ENCODE measurements at places on chromosomes 11 and 22.
A peak's percentile ranks its signal among the peaks of the same experiment; 100 is the strongest.

DNA sequence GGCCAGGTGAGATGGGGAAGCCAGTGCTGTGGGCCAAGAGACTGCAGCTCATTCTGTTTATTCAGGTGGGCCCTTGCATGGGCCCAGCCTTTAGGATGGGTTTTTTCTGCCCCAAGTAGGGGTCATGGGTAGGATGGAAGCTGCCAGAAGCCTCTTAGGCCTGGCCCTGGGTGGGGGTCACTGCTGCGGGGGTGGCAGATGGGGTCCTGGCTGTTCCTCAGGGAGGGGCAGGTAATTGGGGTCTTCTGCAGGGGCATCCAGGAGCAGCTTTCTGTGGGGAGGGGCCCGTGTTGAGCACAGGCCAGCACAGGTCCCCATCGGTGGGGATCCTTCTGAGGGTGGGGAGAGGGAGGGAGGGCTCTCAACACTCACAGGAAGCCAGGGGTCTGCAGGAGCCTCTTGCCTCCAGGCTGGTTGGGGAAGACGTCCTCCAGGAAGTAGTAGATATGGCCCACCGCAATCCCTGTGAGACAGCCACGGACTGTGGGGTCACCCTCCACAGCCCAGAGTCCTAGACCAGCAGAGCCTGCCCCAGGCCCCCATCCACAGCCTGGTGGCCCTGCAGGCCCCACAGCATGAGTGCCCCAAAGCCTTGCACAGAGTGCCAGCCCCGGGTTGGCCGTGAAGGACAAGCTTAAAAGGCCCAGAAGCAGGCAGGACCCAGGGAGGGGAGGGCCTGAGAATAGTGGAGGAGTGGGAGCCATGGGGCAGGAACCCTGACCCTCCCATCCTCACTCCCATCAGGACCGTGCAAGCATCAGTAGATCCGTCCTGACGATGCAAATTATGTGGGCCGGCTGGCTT is 1.9 kb downstream of the DERL3 start:
- DNase-seq = no peak

DNA sequence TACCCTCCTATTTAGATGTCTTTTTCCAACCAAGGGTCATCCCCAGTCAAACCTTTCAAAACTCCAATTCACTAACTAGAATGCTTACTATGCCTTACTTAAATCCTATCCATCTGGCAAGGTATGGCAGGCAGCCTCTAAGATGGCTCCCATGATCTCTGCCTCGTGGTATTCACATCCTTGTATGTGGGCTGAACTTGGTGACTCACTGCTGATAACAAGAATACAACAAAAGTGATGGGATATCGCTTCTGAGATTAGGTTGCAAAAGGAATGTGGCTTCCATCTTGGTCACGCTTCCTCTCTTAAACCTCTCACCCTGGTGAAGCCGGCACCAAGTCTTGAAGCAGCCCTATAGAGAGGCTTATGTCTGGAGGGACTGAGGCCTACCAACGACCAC is 29.6 kb upstream of the UPB1 start:
- DNase-seq = peak; percentile 11

- DNase-seq = no peak
These were observed 137.2 kb downstream of the RBFOX2 start for GRCh38 chr22:35891442-35891841.

- DNase-seq = no peak
These were observed 7.2 kb upstream of the FLRT1 start for GRCh38 chr11:64028398-64029115.

DNA sequence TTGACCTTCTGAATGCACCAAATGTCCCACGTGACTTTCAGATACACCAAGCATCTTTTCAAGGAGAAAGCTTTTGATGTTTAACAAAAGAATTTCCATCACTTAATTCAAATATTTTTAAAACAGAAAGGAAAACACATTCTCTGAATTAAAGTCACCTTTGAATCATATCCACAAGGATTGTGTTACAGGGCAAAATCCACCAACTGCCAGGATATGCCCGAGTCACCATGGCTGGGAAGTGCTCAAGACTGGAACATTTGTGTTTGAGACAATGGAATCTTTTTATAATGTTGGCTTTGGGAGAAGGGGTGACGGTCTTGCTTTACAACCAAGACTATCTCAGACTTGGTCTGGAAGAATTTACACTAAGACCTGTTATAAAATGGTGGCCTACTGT is 40.8 kb downstream of the BID start:
- no peak for DNase-seq

DNA sequence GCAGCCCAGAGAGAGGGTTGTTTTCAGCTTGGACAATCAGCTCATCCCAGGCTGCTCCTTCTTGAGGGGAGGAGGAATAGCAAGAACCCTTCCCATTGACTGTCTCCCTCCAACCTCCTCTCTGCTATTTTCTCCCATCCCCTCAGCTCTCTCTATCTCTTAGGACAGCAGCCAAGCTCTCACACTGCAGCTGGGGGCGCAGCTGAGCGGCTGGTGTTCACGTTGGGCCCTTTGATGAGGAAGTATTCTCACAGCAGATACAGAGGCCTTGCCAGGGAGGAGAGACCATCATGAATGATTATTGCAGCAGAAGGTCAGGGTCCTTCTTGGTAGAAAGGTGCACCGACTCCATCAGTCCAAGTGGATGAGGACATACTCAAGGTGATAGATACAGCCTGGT is 26.5 kb upstream of the CADM1 start:
- no peak for DNase-seq

GRCh38 chr11:114317787-114318137 is 21.6 kb downstream of the NNMT start:
- DNase-seq = no peak

- no peak for DNase-seq
These were observed 977.4 kb upstream of the FAT3 start for GRCh38 chr11:91247009-91247735.

DNA sequence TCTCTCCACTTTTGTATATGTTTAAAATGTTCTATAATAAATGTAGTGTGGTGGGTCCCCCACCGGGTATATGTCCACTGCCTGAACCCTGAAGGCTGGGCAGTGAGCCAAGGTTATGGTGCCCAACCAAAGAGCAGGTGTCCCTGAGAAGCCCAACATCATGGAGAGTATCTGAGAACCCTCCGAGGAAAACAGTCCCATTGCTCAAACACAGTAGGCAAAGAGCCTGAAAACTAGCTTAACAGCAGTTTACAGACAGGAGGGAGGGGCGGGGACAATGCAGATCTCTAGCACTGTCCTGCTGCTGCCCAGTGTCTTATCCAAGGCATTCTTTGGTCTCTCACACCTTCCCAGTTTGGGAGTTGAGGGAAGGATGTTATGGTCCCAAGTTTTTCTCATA is 91.0 kb downstream of the TMPRSS5 start:
- DNase-seq = no peak

DNA sequence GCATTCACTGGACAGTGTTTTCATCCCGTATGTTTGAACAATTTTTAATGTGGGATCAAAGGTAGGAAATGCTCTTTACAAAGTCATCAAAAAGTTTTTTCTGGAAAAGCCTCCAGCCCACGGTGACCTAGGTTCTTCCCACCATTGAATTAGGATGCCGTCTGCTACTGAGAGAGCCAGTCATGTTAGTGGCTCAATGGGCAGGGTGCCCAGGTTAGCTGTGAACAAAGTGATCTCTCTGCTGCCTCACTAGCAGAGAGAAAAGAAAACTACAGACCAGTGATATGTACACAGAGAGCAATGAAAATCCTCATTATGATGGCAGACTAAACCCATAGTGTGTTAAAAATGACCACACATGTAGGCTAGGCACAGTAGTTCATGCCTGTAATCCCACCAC is 32.4 kb downstream of the KCNQ1 start:
- DNase-seq = no peak

- DNase-seq = no peak
These were observed 96.5 kb upstream of the NCAM1 start for GRCh38 chr11:112864672-112865071.

DNA sequence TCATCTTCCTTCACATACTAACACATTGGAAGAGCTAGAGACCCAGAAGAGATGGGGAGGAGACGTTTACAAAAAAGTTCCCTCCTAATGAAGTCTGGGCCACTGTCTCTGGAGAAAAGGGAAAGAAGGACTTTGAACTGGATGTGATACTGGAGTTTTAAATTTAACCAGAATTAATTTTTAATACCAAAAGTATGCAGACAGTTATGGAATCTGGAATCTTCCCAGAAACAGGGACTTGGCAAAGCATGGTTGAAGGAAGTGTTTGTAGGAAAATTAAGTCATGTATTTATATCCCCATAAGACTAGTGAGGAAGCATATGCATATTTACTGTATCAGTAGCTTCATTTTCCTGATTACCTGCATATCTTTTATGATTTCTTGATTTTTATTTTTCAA is 215.5 kb downstream of the TTC28 start:
- no peak for DNase-seq

GRCh38 chr11:15106201-15106965 is 8.3 kb upstream of the INSC start:
- peak; percentile 43 for DNase-seq

DNA sequence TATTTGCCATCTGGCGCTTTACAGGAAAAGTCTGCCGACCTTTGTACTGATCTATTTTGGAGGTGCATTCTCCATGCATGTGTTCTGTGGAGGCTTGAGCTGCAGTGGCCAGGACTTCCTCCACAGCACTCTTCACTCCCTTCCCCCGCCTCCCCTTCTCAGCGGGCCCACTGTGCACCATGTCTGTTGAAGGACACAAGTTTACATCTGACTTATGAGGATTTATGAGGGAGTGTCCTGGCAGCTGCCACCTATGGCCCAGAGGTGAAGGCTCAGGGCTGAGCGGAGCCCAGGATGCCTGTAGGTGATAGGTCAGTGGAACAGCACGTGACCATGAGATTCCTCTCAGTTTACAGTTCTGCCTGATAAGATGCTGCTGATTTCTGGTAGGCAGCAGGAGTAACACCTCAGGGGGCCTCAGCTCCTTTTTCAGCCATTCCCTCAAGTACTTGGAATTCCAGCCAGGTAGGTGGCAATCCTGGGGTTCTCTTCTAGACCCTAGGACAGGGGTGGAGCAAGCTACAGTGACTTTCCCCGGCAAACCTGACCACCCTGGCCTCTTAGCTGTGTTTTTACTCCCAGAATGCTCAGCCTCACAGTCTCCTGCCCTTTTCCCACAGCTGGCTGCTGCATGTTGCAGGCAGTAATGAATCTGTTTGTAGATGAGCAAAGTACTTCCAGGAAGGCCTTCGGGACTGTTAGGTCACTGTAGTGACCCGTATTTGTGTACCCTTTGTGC is 59.9 kb downstream of the PPFIBP2 start:
- DNase-seq = no peak

DNA sequence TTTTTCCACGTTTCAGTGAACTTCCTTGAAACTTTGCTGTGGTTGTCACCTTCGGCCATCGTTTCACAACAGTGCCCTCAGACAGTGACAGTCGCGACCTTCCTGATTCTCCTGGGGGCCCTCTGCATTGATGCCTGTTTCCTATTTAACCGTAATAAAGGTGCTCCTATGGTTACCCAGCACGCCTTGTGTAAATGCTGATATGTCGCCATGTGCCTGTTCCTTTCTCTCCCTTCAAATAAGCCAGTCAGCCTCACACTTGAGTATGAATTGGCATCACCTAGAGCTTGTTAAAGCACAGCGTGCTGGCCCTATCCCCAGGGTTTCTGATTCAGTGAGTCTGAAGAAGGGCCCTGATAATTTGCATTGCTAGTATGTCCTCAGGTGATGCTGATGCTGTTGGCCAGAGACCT is 104.8 kb downstream of the MICAL2 start:
- DNase-seq = no peak

- DNase-seq = no peak
These were observed 2.3 kb upstream of the XBP1 start for GRCh38 chr22:28802595-28803123.

DNA sequence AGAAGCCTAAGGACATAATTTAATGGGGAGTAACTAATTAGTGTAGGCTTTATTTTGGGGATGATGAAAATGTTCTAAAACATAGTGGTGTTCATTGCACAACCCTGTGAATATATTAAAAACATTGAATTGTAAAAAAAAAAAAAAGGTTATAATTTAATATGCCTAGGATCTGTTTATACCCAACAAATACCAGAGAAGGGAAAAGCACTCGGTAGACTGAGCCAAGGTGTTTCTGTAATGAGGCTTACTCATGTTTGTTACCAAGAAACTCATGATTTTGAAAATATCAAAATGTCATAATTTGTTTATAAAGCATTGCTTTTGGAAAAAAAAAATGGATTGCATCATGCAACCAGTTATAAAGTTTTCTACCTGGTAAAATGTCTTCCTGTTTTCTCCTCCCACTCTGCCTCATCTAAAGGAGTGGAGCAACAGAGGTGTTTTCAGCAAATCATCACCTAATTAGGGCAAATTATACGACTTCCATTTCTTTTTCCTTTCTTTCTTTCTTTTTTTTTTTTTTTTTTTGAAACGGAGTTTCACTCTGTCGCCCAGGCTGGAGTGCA is 14.2 kb upstream of the EIF3M start:
- DNase-seq = no peak

DNA sequence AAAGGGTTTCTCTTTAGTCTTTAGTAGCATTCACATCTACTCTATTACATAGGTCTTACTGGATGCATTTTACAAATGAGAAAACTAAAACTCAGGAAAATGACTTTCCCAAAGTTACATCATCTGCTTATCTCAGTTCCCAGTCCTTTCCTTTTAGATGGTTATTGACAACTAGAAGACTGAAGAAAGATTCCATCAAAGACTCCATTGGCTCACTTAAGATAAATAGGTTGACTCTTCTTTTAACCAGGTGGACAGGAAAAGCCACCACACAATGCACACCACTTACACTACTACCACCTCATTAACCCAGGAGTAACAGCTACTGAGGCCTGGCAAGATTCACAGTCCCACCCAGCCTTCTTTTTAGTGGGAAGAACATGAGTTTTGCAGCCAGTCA is 123.6 kb downstream of the TRIM44 start:
- no peak for DNase-seq

DNA sequence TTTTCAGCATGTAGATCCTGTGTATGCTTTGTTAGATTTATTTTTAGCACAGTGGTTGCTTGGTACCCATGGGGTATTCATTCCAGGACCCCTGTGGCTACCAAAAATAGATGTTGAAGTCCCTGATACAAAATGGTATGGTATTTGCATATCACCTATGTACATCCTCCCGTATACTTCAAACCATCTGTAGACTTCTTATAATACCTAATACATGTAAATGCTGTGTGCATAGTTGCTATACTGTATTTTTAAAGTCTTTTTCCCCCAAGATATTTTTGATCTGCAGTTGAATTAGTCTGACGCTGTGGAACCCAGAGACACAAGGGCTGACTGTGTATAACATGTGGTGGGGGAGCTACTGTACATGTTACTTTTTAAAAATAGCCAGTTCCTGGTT is 101.1 kb downstream of the ATXN10 start:
- DNase-seq = no peak
